ENCODE measurements at places on chromosomes 13 and 19. TPM values are rescaled to one million over a fixed set of nuclear protein-coding genes. Genes with fewer than 3 reads are reported as not detected.

GRCh38 chr13:110640591-110641029 lies 25.3 kb downstream of the NAXD start:
- DNase-seq = peak; percentile 74

GRCh38 chr13:85243831-85244230 lies 555.4 kb downstream of the SLITRK6 start:
- DNase-seq = no peak

DNA sequence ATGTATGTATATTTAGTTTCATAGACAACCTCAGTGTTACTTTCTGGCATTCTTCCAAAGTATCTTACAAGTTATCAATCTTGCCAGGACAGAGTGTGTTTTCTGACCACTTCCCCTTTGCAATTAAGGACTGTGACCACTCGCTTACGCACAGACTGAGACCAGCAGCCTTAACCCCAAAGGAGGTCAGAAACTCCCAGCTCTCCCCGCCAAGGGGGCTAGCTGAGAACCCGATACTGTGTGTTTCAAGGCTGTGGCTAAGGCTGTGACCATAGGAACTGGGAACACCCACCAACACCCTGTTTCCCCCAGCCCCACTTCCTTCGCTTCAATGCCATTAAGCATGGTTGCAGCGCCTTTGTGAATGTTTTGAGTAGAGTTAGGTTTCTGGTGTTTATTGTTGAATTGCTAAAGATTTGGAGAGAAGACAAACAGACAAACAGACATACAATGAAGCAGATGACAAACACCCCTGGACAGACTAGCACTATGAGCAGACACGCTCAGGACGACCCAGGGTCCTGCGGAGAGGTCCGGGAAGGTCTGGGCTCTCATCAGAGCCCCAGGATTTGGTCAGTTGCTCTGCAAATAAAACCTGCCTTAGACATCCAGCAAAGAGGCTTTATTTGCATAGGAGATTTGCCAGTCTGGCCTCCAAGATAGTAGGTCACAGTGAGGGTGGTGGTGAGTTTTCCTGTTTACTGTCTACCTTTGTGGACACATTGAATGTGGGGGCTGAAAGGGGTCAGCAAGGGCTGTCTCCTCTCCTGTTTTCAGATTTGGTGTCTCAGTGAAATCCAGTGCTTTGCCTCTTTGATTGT lies 25.0 kb upstream of the TNFSF11 start:
- DNase-seq = peak; percentile 66

DNA sequence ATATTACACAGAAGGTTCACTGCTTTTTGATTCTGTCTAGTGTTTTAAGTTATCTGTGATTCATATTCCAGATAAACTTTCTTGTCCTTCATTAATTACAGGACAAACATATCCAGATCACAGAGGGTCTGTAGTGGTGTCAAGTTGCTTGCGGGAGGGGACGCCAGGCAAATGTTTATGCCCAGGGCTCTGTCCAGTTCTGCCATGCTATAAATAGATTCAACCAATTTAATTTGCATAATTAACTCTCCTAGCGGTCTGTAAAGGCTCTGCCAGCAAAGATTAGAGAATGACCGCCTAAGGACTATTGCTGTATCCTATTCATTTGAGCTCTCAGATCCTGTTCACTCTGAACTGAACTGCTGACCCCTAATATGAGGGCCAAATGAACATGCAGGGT lies 59.7 kb upstream of the TRPC4 start:
- DNase-seq = no peak

HS6ST3 gene
- 0.47 TPM for polyA plus RNA-seq

ZNF285 gene
- 2.8 TPM for polyA plus RNA-seq

KIR2DL4 gene
- not detected for polyA plus RNA-seq

LHB gene
- not detected for polyA plus RNA-seq

Data from kidney (tissue), 22 donors.